Body of pancreas (tissue), 4 donors: ENCODE measurements at places on chromosomes 1 and 21.

- peak; percentile 69 for DNase-seq
Measured at GRCh38 chr1:160830321-160831153, 32.1 kb downstream of the CD244 start.

GRCh38 chr1:164380893-164381292 lies 178.1 kb upstream of the PBX1 start:
- no peak for DNase-seq

DNA sequence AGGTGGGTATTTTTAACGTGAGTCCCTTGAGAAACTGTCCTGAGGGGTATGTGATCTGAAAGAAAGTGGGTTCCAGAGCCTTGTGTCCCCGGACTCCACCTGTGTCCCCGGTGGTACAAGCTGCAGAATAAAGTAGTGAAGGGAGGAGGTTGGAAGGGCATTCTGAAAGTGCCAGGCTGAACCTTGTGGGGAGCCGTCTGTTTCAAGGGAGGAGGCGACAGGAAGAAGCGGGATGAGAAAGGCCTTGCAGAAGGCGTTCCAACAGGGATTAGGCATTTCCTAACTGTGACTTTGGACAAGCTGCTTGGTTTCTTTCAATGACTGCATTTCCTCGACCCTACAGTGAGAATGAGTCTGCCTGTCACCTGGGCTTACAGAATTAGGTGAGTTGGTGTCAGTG lies 5.8 kb downstream of the FOXD3 start:
- DNase-seq = no peak

- DNase-seq = no peak
Measured at GRCh38 chr1:183876309-183876708, 71.4 kb downstream of the RGL1 start.

DNA sequence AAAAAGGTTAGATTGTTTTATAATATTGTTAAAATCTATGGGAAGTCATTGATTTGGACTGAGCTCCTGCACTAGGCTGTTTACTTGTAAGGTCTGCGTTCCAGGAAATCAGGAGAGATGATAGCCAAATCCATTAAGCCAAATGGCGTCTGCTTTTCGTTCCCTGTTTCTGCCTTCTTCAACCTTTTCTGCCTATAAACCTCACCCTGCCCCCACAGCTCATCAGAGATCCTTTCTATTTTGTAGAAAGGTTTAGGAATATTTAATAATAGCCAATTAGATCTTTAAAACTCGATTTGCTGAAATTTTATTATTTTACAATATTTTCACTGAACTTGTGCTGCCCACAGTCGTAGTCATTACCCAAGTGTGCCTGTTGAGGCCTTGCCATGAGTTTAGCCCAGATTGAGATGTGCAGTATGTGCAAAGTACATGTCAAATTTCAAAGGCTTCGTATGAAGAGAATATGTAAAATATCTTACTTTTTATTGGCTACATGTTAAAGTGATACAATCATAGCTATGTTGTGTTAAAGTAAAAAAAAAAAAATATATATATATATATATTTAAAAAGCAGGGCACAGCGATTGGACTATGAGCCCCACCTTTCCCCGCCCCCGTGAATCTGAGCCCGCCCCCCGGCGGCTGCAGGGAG lies 444 bp upstream of the IARS2 start:
- no peak for DNase-seq

GRCh38 chr1:26153966-26154532 lies 4.8 kb upstream of the FAM110D start:
- DNase-seq = no peak

DNA sequence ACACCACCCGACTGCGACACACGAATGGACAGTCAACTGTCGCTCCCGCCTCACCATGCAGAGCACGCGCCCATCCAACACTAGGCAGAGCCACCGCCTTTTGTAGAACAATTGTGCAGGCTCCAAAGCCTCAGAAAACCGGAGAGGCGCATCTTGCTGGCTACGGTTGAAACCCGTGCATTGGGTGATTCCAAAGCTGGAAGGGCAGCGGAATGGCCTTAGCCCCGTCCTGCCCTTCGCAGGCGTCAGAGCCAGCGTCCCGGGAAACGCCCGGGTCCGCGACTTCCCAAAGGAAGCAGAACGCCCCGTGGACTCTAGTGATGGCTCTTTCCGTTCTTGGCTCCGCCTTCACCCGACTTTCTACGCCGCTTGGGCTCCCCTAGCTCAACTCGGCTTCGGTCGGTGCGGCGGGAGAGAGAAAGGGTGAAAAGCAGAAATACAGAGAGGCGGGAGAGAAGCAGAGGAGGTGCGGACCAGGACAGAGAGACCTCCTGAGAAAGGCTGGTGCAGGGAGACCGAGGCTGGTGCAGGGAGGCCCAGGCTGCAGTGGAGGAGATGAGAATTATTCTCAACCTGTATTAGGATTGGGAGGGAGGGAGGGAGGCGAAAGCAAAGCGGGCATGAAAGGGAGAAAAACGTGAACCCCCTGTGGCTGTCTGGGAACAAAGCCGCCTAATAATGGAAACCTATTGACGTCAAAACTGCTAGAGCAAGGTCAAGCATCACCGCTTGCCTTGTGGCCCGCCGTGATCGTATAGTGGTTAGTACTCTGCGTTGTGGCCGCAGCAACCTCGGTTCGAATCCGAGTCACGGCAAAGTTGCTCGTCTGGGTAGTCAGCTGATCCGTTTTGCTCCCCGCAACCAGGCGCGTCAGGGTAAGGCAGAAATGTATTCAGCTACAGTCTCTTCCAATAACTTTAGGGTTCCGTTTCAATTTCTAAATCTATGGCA lies 99.5 kb downstream of the PRKAB2 start:
- DNase-seq = peak; percentile 21

DNA sequence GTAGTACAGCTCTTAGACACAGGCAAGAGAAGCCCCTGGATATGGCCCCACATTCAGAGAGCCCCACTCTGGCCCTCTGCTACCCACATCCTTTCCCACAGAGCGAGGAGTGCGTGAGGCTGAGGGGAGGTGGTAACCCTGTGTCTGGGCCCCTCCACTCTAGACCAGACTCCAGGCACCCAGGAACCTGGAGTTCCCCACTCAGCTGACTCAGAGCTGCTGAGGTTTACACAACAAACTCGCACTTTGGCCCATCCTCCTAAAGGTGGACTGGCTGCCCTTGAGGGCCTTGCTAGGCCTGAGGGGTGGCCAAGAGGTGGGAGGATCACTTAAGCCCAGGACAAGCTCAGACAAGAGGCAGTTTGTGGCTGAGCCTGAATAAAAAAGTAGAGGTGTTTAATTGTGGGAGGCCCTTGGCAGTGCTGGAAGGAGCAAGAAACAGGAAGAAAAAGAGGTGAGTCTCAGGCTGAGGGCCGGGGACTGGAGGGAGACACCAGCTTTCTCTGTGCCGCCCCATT lies 10.7 kb downstream of the MR1 start:
- DNase-seq = peak; percentile 42

GRCh38 chr1:160186729-160187128 lies 3.6 kb upstream of the CASQ1 start:
- no peak for DNase-seq

DNA sequence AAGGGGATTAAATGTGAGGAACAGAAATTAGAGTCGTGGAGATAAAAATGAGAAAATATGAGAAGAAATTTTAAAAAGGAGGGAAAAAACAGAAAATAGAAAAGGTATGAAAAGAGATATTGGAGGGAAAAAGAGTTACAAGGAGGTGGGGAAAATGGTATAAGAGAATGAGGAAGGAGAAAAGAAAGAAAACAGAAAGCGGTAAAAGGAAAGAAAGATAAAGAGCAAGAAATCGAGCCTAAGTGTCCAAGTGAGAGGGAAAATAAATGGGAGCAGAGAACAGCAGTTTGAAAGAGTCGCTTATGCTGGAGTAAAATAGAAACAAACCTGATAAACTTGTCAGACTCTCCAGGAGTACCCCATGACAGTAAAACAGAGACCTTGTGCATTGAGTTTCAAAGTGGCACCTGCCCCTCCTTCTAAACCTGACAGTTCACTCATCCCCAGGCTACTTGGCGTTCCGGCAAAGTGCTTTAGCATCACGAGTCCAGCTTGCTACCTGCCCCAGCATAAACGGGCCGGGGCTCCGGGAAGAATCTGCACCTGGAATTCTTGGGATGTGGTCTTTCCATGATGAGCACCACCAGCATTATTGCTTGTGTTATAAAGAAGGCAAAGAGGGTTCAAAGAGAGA lies 585 bp downstream of the NEGR1 start:
- DNase-seq = no peak

- peak; percentile 82 for DNase-seq
Measured at GRCh38 chr1:167066333-167067122, 23.6 kb downstream of the GPA33 start.
